Thyroid gland (tissue), 4 donors: ENCODE measurements at places on chromosomes 11 and 22. TPM values are rescaled to one million over a fixed set of nuclear protein-coding genes. Genes with fewer than 3 reads are reported as not detected.

- no peak for DNase-seq
- H3K27me3 ChIP-seq, result no peaks in the 10 kb centered on the region
- H3K36me3 ChIP-seq, result no peaks in the 10 kb centered on the region
- H3K4me1 ChIP-seq, result no peaks in the 10 kb centered on the region
- no peak overlapping the region for H3K4me3 ChIP-seq
Measured at GRCh38 chr22:44555046-44555445, 57.0 kb upstream of the RTL6 start.

DNA sequence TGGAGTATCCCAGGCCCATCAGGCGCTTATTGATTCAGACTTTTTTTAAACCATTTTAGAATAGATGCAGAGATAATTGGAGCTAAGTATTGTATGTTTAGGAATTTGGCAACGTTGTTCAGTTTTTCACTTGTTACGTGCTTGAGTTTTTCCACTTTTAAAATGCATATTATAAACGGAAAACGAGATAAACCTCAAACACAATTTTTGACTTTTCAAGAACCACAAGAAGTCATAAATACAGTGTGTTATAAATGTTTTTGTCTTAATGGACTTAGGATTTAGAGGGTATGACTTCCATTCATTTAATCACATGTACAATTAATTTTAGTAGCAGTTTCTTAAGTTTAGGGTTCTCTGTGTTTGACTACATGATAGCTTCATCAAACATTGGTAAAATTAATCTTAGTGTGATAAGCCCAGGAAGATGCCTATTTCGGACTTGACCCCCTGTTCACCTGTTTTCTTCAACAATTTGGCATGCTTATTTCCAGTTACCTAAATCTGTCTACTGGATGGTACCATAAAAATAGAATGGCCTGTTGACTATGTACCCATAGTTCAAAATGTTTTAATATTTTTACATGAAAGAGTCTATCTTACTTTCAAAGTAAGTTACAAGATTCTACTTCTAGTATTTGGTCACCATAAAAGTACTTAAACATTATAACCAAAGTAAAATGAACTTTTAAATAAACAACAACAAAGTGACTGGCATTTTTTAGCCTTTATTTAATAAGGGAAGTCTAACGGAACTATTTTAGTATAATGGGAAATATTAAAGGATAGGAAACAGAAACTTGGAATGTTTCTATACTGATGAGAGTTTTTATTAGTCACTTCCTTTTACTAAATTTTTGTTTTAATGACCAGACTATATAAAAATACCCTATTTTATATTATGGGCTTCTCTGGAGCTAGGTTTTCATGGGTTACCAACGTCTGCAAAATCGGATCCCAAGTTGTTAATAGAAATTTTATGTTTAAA, 1.4 kb downstream of the ZC3H12C start:
- H3K4me3 ChIP-seq, result peak overlapping the region; percentile 41
- H3K27me3 ChIP-seq, result no peaks in the 10 kb centered on the region
- no peak for DNase-seq
- H3K27ac ChIP-seq, result peak overlapping the region; percentile 97
- H3K4me1 ChIP-seq, result peaks cover 33% of the 10 kb centered on the region
- H3K36me3 ChIP-seq, result no peaks in the 10 kb centered on the region

- no peak overlapping the region for H3K4me3 ChIP-seq
- no peaks in the 10 kb centered on the region for H3K36me3 ChIP-seq
Measured at GRCh38 chr11:90704510-90704909, 481.7 kb upstream of the CHORDC1 start.

DNA sequence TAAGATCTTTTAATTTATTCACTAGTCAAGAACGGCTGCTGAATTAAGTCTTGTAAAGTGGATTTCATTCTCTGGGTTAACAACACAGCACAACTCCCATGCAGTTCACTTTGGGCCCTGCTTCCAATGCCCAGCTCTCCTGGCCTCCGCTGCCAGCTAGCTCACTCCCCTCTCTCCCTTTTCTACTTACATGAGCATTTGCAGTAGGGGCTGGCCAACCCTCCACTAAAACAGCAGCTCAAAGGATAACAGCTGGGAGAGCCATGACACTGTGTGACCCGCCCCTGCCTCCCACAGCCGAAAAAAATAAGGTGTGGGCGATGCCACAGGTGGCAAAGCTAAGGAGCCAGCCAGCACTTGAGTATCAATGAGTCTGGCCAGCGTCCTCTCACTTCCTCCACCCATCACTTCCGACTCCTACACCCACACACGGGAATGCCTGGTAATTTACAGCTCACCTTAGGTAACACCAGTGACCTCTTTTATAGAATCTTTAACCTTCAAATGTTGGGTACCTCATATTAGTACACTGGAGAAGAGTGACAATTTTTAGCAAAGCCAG, 56.8 kb downstream of the DGCR2 start:
- no peak for DNase-seq
- H3K36me3 ChIP-seq, result peaks cover 62% of the 10 kb centered on the region
- H3K27ac ChIP-seq, result no peak overlapping the region
- no peaks in the 10 kb centered on the region for H3K4me1 ChIP-seq

DNA sequence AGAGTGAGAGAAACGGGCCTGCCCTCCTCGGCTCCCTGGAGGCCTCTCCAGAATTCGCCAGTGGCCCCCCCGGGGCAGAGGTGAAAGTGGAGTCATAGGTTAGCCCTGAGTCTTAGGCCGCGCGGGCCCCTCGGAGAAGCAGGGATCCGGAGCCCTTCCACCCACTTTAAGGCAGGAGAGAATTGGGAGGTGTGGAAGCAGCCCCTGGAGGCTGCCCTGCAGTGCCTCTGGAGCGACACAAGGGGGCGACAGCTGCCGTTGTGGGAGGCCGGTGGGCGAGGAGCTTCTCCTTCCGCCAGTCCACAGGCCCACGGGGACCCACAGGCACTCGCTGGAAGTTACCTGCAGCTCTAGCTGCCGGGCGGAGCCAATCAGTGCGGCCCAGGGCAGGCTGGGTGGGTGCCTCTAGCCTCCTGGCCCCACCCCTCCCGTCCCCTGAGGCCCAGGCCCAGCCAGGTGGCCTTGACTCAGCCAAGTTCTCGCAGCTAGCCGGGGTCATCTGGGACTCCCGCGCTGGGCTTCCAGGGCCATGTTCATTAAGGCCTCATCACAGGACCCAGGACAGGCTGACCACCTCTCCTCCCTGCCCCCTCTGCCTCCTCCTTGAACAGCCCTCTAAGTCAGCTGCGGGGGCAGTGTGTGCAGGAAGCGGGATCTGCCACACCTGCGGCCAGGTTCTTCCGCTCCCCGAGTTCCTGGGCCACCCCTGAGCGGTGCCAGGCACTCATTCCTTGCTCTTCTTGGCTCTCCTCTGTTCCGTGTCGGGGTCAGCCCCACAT, 5.0 kb downstream of the DGKZ start:
- no peaks in the 10 kb centered on the region for H3K27me3 ChIP-seq
- H3K4me3 ChIP-seq, result no peak overlapping the region
- H3K36me3 ChIP-seq, result no peaks in the 10 kb centered on the region
- no peak overlapping the region for H3K27ac ChIP-seq
- H3K4me1 ChIP-seq, result peaks cover 21% of the 10 kb centered on the region

- DNase-seq, result no peak
- no peaks in the 10 kb centered on the region for H3K27me3 ChIP-seq
- H3K4me1 ChIP-seq, result peaks cover 35% of the 10 kb centered on the region
Measured at GRCh38 chr11:96035740-96036078, 111.8 kb upstream of the MTMR2 start.

GRCh38 chr11:46520971-46521745, 72.7 kb downstream of the AMBRA1 start:
- no peaks in the 10 kb centered on the region for H3K36me3 ChIP-seq
- no peak for DNase-seq
- no peaks in the 10 kb centered on the region for H3K4me1 ChIP-seq
- no peak overlapping the region for H3K27ac ChIP-seq
- no peaks in the 10 kb centered on the region for H3K27me3 ChIP-seq

DNA sequence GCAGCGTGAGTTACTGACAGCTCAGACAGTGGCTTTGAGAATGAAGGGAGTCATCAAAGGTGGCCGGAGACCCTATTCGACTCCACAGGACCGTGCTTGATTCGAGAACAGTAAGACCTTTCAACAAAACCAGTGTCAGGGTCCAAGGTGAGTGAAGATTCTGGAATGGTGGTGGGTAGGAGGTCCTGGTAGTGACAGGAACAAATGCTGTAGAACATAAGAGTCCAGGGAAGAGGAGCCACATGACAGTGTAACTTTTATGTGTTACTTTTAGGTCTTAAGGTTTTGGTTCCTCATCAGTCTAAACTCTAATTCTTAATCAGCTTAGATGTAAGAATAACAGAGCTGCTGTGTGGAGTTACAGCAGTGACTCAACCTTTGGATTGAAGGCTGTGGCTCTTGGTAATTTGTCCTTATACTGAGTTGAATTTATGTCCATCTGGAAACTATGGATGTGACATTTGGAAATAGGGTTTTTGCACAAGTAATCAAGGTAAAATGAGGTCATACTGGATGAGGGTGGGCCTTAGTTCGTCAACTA, 1.8 kb downstream of the TBC1D22A start:
- DNase-seq, result no peak
- H3K27ac ChIP-seq, result no peak overlapping the region
- no peak overlapping the region for H3K4me3 ChIP-seq

- no peak overlapping the region for H3K4me3 ChIP-seq
- no peak overlapping the region for H3K27ac ChIP-seq
- H3K27me3 ChIP-seq, result no peaks in the 10 kb centered on the region
- no peaks in the 10 kb centered on the region for H3K36me3 ChIP-seq
- DNase-seq, result no peak
Measured at GRCh38 chr11:45412051-45412471, 125.9 kb upstream of the SYT13 start.

DNA sequence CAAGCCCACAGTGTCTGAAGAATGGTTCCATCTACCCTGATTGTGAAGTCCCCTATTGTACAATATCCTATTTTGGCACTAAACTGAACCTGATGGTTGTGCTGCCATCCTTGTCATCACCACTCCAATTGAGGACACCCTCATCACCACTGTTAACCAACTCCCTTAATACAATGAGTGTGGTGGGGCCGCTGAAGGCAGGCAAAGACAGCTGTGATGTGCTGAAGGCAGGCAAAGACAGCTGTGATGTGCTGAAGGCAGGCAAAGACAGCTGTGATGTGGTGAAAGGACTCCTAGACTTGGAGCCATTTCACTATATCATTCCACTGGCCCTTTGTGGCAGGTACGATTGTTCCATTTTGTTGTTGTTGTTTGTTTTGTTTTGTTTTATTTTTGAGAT, 481.6 kb downstream of the SOX6 start:
- DNase-seq, result no peak
- H3K36me3 ChIP-seq, result no peaks in the 10 kb centered on the region
- no peaks in the 10 kb centered on the region for H3K27me3 ChIP-seq
- no peak overlapping the region for H3K27ac ChIP-seq

- no peaks in the 10 kb centered on the region for H3K36me3 ChIP-seq
- DNase-seq, result peak; percentile 6
- H3K27me3 ChIP-seq, result no peaks in the 10 kb centered on the region
- no peak overlapping the region for H3K4me3 ChIP-seq
Measured at GRCh38 chr11:2777386-2777785, 77.6 kb upstream of the KCNQ1OT1 start.

DNA sequence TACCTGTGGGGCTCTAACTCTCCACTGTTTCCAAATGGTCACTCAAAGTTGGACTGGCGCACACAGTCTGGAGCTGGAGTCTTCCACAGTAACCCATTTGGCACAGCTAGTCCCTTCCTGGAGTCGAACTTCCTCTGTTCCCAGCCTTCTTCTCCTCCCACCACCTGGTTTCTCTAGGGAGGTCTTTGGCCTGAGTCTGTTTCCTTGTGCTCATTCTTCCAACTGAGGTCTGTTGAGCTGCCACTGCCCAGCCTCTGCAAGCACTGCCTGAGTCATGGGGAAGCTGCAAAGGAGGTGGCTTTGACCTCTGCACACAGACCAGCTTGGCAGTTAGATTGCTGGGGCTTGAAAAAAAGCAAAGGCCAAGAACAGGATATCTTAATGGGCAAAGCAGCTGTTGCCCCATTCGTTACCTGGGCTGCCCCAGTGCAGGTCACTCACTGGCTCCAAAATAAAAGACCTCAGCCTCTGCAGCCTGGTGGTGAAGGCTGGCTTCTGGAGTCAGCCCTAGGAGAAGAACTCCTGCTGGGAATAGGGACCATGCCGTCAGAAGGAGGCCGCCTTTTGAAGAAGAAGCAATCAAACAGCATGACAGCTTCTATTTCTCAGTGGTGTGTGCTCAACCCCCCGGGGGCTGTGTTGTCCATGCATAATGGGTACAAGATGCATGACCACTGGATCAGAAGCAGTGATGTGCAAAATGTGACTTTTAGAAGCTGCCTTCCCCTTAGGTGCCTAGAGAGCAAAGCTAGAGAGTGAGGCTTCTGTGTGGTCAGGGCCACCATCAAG, 3.0 kb downstream of the ADAMTS15 start:
- no peaks in the 10 kb centered on the region for H3K27me3 ChIP-seq
- H3K4me1 ChIP-seq, result peaks cover 48% of the 10 kb centered on the region
- no peak overlapping the region for H3K4me3 ChIP-seq
- no peak for DNase-seq
- H3K27ac ChIP-seq, result peak overlapping the region; percentile 82
- no peaks in the 10 kb centered on the region for H3K36me3 ChIP-seq

GRCh38 chr11:96061069-96061468, 137.2 kb upstream of the MTMR2 start:
- no peak overlapping the region for H3K4me3 ChIP-seq
- no peaks in the 10 kb centered on the region for H3K27me3 ChIP-seq
- H3K27ac ChIP-seq, result peak overlapping the region; percentile 26
- no peaks in the 10 kb centered on the region for H3K36me3 ChIP-seq
- no peak for DNase-seq

Gene EFEMP2
- total RNA-seq, result 81.7 TPM

DNA sequence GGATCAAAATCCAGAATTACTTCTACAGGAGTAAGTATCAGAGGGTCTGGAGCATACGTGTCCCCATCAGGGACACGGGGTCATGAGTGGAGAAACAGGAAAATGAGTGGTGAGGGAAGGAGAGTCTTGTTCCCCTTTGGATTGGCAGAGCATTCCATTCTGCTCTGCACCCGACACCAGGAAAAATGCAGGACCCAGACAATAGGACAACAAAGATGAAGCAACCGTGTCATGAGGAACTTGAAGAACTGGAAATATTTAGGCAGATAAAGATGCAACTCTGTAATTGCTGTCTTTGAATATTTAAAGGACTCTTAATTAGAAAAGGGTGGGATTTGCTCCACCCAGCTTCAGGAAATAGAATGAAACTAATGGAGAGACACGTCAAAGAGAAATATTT, 89.0 kb upstream of the BLID start:
- H3K4me1 ChIP-seq, result peaks cover 41% of the 10 kb centered on the region
- DNase-seq, result no peak
- H3K4me3 ChIP-seq, result no peak overlapping the region

GRCh38 chr11:83682611-83682973, 396.4 kb upstream of the CCDC90B start:
- H3K36me3 ChIP-seq, result no peaks in the 10 kb centered on the region
- no peak for DNase-seq
- peaks cover 6% of the 10 kb centered on the region for H3K4me1 ChIP-seq
- H3K27me3 ChIP-seq, result no peaks in the 10 kb centered on the region
- peak overlapping the region; percentile 67 for H3K27ac ChIP-seq
